Stimulated activated CD4-positive, alpha-beta T cell treated with anti-CD3 and anti-CD28 coated beads, TNF-alpha, amount 100 ng/mL, for 1 hour (primary cell): ENCODE measurements at places on chromosomes 3 and 15.

DNA sequence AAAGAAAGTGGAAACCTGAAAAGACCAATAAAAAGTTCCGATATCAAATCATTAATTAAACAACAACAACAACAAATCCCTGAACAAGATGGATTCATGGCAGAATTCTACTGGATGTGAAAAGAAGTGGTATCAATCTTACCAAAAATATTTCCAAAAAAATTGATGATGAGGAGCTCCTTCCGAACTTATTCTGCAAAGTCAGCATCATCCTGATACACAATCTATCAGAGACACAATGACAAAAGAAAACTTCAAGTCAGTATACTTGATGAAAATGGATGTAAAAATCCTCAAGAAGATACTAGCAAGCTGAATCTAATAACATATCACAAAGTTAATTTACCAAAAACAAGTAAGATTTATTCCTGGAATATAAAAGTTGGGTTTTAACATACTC lies 881.8 kb downstream of the SI start:
- no peak for DNase-seq

DNA sequence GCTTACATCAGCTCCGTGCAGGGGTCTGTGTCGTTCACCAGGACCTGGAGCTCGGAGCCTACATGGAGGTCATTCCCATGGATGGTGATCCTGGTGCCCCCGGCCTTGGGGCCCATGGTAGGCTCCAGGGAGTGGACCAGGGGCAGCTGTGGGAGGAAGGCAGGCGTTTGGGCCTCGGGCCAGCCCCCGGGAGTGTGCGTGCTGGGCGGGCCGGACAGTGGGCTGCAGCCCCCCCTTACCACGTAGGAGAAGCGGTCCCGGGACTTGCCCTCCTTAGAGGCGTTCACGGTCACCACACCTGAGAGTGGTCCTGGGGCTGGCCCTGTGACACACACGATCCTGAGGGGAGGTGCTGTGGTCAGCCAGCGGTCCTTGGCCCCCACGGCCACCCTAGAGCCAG lies 29.6 kb downstream of the H1-8 start:
- DNase-seq, result no peak

GRCh38 chr15:37117030-37117429 lies 16.7 kb upstream of the MEIS2 start:
- no peak for DNase-seq

DNA sequence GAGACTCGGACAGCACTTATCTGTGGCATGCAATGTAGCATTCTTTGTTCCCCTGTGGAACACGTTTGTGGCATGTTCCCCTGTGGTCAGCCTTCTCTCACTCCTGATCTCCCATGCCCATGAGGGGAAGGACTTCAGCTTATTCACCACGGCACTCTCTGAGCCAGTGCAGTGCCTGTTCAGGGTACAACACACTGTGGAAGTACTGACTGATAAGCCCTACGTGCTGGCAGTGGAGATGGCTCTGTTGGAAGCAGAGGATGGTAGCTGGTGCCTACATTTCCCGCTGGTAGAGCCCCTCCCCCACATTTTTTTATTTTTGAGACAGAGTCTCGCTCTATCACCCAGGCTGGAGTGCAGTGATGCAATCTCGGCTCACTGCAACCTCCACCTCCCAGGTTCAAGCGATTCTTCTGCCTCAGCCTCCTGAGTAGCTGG lies 43.5 kb upstream of the ETV5 start:
- DNase-seq, result no peak

DNA sequence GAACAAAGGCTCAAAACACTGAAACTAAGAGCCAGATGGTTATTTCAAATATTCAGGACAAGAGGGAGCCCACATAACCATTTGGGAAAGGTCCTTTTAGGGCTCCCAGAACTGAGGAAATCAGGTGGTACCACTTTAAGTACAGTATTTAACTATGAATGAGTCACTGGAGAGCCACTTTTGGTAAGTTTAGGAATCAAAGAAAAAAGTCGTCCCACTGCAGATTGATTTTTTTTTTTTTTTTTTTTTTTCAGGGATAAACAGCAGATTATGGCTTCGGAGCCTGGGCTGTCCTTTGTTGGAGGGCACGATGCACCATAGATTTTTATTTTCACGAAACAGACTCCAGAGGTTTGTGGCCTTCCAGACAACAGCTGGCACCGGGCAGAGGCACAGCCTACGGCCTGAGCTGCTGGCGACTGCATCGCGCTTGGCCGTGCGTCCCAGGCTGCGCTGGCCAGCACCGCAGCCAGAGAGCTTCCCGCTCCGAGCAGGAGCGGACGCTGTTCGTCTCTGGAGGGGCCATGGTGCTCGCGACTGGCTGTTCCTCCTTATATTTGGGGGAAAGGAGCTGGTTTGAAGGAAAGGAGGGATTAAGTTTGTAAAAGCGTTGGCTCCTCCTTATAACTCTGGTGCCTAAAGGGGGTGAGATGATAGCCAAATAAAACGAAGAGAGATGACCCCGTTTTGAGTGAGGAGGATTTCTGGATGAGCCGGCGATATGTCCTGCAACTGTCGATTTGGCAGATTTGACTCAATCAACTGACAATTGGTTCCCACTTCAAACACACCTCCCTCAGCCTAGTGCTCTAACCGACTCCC lies 152.9 kb upstream of the GOLIM4 start:
- DNase-seq, result no peak

DNA sequence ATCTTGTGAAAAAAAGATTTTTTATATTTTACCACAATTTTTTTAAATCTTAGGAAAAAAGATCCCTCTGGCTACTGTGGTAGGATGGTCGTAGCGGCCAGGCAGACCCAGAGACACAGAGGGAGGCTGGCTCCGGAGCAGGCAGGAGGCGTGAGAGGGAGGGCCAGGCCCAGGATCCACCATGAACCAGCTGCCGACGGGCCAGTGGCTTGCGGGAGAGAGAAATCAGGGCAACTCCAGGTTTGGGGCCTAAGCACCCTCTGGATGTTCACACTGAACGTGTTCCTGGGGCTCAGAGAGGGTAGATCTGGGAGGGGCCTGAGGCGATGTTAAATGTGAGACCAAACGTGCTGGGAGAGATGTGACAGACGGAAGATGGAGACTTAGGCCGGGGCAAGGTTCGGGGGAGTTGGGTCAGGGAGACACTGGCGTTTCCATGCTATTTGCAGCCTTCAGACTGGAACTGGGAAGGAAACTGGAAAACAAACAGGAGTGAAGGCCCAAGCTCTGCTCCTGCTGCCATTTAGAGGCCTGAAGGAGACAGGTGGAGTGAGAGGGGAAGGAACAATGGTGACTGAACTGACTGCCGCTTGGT lies 1.6 kb upstream of the VILL start:
- DNase-seq, result no peak

DNA sequence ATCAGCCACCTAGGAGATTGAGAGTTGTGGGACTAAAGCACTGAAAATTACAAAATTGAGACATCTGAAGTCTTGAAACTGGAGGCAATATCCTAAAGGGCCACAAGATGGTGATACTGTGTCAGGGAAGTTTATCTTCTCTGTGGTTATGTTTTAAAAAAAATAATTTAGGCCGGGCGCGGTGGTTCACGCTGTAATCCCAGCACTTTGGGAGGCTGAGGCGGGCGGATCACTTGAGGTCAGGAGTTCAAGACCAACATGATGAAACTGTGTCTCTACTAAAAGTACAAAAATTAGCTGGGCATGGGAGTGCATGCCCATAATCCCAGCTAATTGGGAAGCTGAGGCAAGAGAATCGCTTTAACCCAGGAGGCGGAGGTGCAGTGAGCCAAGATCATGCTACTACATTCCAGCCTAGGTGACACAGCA lies 17.9 kb upstream of the NIT2 start:
- DNase-seq, result no peak

DNA sequence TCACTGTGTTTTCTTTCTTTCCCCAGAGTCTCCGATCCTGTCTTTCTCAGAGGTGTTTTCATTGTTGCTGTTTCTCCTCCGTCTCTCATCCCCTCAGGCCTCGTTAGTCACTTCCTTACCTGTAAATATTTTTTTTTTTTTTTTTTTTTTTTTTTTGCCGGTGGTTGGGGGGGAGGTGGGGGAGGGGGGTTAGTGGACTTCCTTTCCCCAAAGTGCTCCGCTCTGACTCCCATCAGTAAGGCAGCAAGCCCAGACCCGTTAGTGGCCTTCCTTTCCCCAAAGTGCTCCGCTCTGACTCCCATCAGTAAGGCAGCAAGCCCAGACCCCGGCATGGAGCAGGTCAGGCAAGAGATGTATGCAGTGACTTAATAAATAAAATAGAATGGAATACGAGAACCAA lies 97.1 kb upstream of the TNFAIP8L3 start:
- DNase-seq, result no peak

DNA sequence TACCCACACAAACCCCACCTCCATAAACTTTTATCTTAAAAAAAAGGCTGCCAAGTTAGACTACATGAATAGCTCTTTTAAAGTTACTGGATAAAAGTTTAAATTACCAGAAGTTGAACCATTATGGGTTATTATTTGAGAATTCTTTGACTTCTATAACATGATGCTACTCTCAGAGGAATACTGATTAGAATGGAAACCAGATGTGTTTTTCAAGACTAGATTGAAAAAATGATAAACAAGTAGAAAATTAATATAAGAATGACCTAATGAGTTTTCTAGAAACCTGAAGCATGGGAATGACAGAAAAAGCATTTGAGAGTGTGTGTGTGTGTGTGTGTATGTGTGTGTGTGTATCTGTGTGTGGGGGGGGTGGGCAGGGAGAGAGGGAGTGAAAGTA lies 12.4 kb upstream of the FGF7 start:
- no peak for DNase-seq

DNA sequence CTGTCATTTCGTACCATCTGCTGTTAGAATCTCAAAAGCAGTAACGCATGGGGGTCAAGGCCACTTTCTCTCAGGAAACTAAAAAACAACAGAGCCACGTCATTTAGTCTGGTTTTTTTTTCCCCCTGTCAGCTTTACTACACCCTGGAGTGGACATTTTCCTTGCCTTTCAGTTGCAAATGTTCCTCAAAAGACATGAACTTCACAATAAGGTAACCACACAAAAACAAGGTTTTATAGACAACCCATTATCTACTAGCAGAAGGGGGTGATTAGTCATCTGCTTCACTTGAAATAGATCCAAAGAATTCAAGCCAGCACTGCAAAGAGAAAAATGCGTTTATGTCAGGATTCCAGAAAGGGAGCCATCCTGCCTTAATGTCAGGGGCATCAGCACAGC lies 171.8 kb upstream of the CDIN1 start:
- no peak for DNase-seq

GRCh38 chr3:135246027-135246426 lies 451.0 kb downstream of the EPHB1 start:
- DNase-seq, result no peak

GRCh38 chr15:74783072-74783807 lies 1.4 kb downstream of the CSK start:
- DNase-seq, result no peak

DNA sequence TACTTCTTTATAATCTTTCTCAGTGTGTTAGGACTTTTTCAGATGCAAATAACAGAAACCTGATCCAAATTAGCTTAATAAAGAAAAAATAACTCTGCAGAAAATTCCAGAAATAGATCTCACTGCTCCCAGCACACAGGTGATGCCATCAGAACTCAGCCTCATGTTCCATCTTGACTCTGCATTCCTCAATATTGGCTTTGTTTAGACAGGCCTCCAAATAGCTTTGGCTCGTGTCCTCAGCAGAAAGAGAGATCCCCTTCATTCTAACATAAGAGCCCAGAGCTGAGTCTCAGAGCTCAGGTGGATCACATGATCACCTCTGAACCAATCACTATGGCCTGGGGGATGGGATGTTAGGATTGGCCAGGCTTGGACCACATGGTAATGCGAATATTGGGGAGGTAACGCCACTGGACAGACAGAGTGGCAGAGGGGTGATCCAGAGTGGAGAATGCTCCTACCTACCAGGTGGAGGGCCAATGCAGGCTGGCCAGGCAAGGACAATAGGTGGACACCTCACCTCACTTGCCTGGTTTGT lies 46.6 kb upstream of the TBC1D21 start:
- DNase-seq, result no peak

DNA sequence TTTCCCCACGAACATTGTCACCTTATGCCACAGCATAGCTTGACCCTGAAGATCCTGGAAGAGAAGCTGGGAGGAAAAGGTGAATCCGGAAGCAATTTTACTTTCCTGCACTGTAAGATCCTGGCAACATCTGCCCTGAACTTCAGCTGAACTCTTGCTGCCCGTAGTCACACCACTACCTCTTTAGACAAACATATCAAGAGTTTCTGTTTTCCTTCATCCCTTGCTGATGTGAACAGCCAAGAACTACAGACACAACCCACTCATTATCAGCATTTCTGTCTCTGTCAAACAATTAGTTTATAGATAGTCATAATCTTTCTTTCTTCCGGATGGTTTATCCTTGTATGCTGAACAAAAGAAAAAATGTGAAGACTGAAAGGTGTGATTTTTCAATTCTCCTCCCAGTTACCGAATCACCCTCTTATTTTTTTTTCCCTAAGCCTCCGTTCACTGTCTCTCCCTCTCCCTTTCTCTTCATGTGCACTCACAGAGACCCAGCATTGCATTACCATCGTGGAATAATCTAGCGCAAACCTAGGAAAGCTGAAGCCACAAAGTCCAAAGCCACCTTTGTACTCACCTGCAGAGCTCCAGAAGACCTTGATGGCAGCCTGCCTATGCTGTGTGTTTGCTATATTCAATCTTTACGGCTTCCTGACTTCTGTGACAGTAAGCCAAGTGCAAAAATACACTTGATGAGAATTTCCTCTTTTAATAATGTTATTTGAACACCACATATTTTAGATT lies 229.2 kb downstream of the CDIN1 start:
- DNase-seq, result no peak

GRCh38 chr3:23312866-23313265 lies 109.7 kb downstream of the UBE2E2 start:
- DNase-seq, result no peak

- no peak for DNase-seq
Measured at GRCh38 chr3:115828401-115828800, 205.1 kb downstream of the GAP43 start.

- DNase-seq, result no peak
Measured at GRCh38 chr15:29456255-29456654, 186.6 kb upstream of the NSMCE3 start.

DNA sequence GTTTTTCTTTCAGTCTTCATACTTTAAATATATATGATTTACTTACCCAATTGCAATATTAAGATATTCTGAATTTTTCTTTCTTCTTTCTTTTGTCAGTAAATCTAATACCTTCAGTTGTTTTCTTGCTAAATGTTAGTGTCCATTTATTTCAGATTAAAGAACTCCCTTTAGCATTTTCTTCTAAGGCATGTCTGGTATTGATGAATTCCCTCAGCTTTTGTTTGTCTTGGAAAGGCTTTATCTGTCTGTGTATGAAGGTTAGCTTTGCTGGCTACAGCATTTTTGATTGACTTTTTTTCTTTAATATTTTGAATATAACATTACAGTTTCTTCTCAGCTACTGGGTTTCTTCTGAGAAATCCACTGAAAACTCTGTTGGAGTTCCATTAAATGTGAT lies 64.0 kb upstream of the PLSCR4 start:
- no peak for DNase-seq

- DNase-seq, result no peak
Measured at GRCh38 chr15:31442699-31443111, 116.1 kb downstream of the KLF13 start.

GRCh38 chr3:38811822-38812221 lies 4.2 kb downstream of the SCN10A start:
- DNase-seq, result no peak

GRCh38 chr15:101267320-101268104 lies 9.8 kb downstream of the SELENOS start:
- no peak for DNase-seq
